ENCODE measurements at places on chromosomes 2 and 18. TPM values are rescaled to one million over a fixed set of nuclear protein-coding genes. Genes with fewer than 3 reads are reported as not detected.

Gene EGR4
- polyA plus RNA-seq = 0.83 TPM

Gene CKAP2L
- 11.8 TPM for polyA plus RNA-seq

Gene COLEC11
- polyA plus RNA-seq = 3.8 TPM

Gene C2orf42
- 8.6 TPM for polyA plus RNA-seq

Gene SOCS6
- polyA plus RNA-seq = 3.3 TPM

Gene G6PC2
- not detected for polyA plus RNA-seq
